ENCODE measurements at places on chromosomes 5 and 9.

- DNase-seq: no peak
These were observed 106.8 kb downstream of the WNK2 start for GRCh38 chr9:93290495-93291434.

- DNase-seq: no peak
These were observed 29.8 kb upstream of the SLCO6A1 start for GRCh38 chr5:102528600-102528999.

- no peak for DNase-seq
These were observed 71.2 kb downstream of the ADCY2 start for GRCh38 chr5:7467179-7467578.

- no peak for DNase-seq
These were observed 501.6 kb downstream of the CAAP1 start for GRCh38 chr9:26391036-26391435.

- no peak for DNase-seq
These were observed 324.1 kb upstream of the GRAMD2B start for GRCh38 chr5:126099077-126099476.

GRCh38 chr5:98309785-98310598, 463.5 kb upstream of the RGMB start:
- DNase-seq: no peak

DNA sequence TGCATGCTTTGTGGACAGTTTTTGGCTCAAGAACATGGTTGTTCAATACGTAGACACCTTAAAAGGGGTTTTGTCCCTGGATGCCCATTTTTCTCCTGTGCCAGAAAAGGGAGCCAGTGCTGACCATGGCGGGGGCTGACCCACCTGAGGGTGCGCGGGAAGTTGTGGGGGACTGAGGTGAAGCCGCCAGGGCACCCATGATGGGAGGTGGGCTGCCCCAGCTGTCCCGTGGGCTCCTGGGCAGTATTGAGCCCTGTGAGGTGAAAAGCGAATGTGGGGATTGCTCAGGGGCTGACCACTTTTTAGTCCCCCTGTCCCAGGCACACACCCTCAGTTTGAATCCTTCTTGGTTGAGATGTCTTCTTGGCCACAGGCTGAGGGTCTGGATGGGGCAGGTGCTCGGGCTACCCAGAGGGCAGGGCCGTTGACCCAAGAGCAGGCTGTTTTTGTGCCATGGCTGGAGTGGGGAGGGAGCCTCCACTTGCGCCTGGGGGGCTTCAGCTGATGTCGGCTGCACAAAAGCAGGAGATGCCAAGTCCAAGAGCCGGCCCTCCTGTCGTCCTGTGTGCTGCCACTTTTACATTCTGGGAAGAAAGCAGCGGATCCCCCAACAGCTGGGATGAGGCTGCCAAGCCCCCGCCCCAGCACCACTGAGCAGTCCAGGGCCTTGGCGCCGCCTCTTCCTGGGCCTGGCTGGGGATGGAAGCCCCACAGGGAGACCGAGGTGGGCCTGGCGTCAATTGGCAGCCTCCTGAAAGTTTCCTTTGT, 120.1 kb downstream of the WNK2 start:
- no peak for DNase-seq

DNA sequence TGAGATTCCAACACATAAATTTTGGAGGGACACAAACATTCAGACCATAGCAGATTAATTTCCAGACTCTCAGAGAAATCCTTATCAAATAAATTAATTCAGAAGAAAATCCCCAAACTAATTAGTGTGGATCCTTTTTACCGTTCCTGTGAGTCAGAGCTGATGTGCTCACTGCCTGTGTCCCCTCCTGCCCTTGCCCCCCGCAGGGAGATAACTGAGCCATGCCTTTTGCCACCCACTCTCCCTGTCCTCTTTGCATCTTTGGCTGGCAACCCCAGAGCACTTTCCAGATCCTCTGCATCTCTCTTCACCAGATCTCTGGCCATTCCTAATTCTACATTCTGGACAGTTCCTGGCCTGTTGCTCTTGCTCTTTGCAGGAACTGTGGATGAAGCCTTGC, 135.4 kb upstream of the MAP1B start:
- no peak for DNase-seq

DNA sequence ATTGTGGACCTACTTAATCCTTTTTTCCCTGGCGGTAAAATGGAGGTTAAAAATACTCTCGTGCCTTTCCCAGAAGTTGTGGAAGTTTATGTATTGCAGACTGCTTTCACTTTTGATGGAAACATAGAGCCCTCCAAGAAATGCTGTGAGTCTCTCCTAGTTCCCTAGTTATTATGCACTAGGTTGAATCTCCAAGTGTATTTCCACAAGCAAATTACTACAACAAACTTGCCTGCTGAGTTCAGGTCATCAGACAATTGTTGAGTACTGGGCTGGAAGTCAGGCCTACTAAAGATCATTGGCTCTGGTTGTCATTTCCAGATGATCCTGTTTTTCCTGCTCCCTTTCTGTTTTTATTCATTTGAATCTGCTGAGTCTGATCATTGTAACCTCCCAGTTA, 104.1 kb downstream of the CD180 start:
- no peak for DNase-seq

GRCh38 chr5:110623874-110624273, 102.6 kb downstream of the TMEM232 start:
- no peak for DNase-seq

DNA sequence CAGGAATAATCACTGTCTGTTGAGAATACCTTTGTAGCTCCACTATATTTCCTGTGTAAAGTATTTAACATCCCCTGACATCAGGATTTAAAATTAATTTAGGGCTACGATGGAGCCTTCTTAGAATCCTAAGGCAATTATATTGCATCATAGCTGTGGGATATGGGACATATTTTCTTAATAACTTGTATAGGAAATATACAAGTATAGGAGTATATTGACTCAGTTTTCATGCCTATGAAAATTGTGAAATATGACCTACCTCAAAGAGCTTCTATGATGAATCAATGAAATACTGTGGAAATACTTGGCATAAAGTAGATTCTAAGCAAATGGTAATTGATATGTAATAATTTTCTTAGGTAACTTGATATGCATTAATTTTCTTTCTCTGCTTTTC, 221.0 kb upstream of the KLF4 start:
- no peak for DNase-seq

DNA sequence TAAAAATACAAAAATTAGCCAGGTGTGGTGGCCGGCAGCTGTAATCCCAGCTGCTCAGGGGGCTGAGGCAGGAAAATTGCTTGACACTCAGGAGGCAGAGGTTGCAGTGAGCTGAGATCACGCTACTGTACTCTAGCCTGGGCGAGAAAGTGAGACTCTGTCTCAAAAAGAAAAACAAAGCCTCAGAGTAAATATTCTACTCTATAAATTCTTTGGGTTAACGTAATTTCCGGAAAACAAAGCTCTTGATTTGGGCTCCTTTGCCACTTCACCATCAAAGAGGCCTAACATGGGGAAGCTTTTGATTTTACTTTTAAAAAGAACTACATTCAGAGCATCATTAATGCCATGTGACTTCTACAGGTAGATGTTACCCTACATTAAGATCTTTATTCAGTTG, 103.1 kb downstream of the SERINC5 start:
- DNase-seq: no peak

- no peak for DNase-seq
These were observed 7.9 kb upstream of the HAND1 start for GRCh38 chr5:154485850-154486426.

DNA sequence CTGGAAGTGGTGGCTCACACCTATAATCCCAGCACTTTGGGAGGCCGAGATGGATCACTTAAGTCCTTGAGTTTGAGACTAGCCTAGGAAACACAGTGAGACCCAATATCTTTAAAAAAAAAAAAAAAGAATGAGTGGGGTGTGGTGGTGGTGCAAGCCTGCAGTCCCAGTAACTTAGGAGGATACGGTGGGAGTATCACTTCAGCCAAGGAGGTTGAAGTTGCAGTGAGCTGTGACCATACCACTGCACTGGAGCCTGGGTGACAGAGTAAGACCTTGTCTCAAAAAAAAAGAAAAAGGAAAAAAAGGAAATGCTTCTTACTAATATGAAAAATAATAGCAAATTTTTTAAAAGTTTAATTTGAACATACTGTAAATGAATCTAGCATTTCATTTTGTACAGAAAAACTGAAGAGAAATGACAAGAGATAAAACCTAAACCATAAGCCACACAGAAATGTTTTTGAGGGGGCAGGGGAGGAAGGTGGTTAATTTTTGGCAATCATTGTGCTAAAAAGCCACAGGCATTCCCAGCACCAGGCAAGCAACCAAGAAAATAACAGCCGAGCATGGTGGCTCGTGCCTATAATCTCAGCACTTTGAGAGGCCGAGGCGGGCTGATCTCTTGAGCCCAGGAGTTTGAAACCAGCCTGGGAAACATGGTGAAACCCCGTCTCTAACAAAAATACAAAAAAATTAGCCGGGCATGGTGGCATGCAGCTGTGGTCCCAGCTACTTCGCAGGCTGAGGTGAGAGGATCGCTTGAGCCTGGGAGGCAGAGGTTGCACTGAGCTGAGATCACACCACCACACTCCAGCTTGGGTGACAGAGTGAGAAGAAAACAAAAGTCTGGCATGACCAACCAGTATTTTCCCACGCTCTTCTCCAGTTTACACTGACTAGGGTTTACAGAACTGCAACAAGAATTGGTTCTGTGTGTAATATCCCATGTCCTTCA, 114.5 kb upstream of the NR5A1 start:
- no peak for DNase-seq

- no peak for DNase-seq
These were observed 56.4 kb upstream of the ISL1 start for GRCh38 chr5:51326844-51327243.

- no peak for DNase-seq
These were observed 14.2 kb upstream of the CCDC180 start for GRCh38 chr9:97293207-97293721.

DNA sequence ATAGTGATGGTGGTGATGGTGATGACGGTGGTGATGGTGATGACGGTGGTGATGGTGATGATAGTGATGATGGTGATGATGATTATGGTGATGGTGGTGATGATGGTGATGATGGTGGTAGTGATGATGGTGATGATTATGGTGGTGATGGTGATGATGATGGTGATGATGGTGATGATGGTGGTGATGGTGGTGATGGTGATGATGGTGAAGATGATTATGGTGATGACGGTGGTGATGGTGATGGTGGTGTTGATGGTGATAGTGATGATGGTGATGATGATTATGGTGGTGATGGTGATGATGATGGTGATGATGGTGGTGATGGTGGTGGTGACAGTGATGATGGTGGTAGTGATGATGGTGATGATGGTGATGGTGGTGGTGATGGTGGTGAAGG, 149.2 kb upstream of the IRX1 start:
- no peak for DNase-seq

GRCh38 chr9:93578844-93579243, 2.5 kb downstream of the PHF2 start:
- no peak for DNase-seq

GRCh38 chr5:178587763-178588611, 2.2 kb downstream of the COL23A1 start:
- DNase-seq: no peak

DNA sequence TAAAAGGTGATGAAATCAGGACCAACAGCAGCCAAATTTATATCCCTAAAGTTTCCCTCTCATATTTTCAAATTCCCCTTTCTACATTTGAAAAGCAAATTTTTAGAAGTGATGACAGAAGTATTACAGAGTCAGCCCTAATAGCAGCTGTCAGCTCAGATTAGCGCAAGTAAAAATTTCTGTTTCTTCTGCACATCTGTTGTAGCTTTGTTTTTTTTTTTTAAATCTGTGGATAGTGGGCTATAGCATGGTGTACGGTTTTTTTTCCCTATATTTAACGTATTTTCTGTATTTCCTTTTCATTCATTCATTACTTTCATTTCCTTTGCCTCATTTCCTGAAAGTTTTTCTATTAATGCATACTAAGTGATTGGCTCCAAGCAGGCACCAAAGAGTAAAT, 99.1 kb downstream of the MACIR start:
- no peak for DNase-seq

DNA sequence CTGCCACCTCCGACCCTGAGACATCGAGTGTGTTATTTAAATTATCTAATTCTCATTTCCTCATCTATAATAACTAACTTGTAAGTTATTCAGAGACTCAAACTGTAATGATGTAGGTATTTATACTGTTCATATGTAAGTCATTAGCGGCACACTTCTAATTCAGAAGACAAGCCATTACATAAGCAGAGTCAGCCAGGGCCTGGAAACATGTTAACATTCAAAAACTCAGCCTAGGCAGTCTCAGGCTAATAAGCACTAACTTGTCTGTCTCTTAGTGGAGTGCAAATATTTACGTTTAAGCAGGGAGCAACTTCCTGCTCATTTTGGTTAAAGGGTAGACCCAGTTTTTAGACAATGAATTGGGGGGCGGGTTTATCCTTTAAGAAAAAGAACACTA, 598.4 kb downstream of the ACTL7B start:
- DNase-seq: no peak

DNA sequence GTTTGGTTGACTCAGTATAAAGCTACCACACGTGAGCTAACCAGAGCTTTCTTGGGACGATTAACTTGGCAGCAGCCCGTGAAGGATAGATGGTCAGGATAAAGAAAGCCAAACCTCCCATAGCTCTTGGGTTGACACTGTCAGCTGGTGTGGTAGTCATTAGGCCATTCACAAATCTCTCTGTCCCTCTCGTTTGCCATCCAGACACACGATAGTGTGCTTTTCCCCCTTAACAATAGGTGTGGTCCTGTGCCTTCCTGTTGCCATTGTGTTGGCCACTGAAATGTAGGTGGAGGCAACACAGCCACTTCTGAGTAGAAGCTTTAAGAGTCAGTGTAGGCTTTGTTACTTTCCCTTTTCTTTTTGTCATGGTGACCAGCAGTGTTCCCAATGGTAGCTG, 11.7 kb downstream of the OR13J1 start:
- no peak for DNase-seq

GRCh38 chr5:176658007-176658599, 10.8 kb downstream of the TSPAN17 start:
- DNase-seq: peak; percentile 51

DNA sequence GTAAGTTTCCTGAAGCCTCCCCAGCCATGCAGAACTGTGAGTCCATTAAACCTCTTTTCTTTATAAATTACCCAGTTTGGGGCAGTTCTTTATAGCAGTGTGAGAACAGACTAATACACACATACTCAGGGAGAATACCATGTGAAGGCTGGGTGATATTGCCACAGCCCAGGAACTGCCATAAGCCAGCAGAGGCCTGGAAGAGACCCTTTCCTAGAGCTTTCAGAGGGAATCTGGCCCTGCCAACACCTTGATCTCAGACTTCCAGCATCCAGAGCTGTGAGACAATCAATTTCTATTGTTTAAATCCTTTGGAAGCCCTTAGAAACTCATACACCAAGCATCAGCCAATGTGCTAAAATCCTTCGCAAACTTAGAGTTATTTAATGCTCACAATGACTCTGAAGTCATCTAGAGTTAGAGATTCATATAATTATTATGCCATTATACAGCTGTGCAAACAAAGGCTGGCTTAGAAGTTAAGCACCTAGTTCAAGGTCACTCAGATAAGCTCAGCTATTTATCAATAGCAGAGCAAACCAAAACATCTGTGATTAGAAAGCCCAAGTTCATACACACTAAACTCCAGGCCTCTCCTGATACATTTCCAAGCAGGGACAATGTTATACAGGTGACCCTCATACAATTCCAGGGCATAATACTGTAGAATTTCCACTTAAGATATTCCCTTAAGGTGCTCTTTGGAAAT, 531.8 kb upstream of the DAP start:
- DNase-seq: no peak
